Activated CD4-positive, alpha-beta T cell treated with anti-CD3 and anti-CD28 coated beads, Interleukin-2, amount 50 U/mL, for 16 hours (primary cell): ENCODE measurements at places on chromosomes 1 and 21.

DNA sequence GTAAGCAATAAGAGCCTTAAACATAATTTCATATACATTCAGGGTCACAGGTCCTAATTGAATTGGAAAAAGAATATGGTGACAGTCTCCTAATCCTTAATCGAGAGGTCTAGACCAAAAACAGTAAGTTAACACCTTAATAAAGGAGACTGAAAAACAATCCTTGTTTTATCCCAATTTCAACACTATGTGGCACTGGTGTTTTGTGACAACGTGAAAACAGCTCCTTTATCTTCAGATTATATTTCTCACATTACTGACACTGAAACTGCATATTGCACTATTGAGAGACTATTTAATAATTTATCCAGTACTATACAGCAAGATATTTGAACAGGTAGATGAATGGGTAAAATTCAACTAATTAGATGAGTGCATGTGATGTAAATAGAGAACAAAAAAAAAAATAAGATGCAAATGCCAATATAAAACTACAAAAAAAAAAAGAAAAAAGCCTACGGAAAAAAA, 34.1 kb downstream of the TP53BP2 start:
- no peak for DNase-seq

DNA sequence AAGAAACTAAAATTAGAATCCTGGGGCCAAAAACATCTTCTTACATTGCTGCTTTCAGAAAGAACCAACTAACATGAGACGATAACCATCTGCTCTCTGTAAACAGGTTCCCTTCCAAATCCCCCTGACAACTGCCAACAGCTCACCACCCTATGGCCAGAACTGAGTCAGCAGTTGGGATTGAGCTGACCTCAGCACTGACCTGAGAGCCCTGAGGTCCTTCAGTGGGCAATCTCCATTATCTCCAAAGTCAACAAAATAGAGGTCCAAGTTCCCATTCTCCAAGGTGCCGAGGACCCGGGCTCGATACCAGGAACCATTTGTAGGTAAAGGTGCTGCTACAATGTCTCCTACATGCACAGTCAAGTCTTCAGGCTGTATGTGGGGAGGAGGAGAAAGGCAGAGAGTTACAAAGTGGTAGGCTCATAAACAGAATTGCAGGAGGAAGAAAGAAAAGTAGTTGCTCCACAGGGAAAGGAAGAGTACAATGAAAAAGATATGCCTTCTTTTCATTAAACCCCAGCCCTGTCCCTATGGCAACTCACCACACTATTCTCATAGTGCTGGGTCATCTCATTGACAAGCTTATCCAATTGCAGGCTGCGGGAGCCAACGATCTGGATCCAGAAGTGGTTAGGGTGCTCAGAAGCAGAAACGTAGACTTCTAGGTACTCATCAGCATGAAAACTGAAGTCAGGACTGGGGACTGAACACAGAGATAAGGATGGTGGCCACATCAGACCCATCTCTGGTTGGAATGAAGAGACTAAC, 12.8 kb upstream of the MRPL9 start:
- no peak for DNase-seq

DNA sequence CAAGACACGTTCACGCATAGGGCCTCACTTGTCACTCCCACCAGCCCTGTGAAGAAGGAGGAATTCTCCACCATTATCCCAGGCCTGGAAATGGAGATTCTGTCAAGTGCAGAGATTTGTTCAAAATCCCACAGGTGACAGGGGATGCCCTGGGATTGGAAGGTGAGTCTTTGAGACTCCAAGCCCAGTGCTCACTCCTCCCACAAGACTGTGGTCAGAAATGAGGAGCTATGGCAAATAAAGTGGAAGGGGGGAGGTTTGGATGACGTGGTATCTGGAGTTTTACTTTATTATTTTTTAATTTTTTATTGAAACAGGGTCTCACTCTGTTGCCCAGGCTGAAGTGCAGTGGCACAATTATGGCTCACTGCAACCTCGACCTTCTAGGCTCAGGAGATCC, 12.8 kb upstream of the FOXO6 start:
- no peak for DNase-seq

DNA sequence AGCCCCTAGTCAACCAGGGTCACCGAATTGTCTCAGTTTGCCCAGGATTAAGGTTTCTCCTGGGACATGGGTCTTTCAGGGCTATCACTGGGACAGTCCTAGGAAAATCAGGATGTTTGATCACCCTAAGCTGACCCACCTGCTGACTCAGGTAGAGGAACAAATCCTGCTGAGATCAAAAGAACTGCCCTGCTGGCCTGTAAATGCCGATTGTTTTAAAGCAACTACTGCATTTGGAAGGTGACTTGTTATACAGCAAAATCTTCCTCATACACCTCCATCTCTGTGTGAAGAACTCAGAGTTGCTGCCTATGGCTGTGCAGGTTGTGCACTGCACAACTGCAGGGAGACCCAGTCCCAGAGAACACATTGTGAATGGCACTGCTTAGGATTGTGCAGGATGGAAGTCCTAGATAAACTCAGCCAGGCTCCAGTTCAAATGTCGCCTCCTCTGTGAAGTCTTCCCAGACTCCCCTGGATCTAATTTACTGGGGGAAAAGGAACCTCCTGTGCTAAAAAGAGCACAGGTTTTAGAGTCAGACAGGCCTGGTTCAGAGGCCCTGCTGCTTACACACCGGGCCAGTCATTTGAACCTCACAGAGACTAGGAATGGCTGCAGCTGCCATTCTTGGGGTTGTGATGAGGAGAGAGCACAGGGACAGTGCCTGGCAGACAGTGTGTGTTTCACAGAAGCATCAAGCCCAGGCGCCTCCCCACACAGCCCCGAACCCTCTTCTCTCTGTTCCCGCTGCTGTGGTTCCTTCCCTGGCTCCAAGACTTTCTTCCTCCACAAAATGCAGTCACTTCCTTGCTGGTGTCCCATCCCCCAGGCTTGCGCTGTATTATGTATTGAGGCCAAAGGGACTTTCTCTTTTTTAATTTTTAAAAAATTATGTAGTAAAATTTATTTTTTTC, 23.2 kb upstream of the LRP8 start:
- DNase-seq, result no peak

GRCh38 chr1:196214866-196215265, 393.4 kb downstream of the KCNT2 start:
- no peak for DNase-seq

DNA sequence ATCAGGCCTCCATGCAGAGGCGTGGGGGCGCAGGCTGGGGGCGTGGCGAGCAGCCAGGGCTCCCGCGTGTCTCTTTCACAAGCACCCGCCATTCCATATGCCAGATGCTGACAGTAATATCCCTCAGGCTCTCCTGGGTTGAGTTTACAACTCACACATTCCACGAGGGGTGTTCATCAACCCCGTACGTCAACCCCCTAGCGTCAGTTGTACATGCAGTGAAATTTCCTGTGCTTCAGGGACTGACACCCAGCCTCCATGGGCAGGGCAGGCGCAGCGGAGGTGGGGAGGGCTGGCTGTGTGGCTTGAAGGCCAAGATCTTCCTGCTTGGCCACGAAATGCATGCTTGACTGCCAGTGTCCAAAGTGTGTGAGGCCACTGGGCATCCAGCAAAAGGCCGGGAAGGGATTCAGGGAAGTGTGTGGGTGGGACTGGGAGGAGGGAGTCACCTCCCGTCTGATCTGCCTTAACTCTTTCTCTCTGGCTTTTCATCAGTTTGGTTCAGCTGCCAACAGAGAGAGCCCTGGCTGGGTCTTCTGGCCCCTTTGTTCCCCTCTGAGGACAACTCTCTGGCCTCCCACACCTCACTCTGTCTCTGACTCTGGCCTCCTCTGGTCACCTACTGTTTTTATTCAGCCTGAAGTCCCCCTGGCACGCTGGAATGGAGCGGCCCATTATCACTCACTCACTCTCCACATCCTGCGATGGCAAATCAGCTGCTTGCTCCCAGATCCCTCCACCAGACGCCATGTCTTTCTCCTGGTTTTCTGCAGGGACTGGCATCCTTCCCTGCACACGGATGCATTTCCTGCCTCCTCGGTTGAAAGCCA, 33.8 kb downstream of the CLIC6 start:
- DNase-seq, result no peak
